ENCODE measurements at places on chromosomes 11 and 22. TPM values are rescaled to one million over a fixed set of nuclear protein-coding genes. Genes with fewer than 3 reads are reported as not detected.

- DNase-seq, result peak; percentile 32
Observed at GRCh38 chr11:96388891-96389719, 607 bp downstream of the CCDC82 start.

DNA sequence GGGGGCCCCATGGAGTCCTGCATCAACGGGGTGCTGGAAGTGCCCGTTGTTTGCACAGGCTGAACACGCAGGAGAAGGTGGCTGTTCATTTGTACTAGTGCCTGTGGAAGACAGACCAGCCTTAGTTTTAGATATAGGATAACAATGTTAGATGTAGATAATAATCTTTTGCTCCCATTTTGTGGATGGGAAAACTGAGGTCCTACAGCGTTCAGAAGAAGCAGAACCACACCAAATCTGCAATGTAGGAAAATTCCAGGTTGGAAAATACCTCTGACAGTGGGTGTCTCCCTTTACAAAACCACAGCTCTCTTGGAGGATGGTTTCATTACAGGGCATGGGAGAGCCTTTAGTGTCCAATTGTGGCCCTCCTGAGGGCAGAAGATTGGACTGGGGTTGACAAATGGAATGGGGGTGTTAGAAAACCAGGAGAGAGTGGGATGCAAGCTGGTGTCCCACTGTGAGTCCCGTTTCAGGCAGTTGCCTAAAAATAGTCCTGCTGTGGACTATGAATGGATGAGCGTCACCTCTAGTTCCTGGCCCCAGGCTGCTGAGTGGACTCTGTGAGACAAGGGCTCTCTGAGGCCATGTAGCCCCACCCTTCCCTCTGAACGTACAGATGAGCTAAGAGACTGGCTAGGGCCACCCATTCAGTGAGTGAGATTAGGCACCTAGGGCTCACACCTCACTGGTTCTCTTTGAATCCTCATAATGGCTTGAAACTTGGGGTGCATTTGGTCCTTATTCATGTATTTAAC lies 508.8 kb downstream of the MN1 start:
- DNase-seq, result no peak

GRCh38 chr11:106998116-106998915 lies 20.0 kb downstream of the GUCY1A2 start:
- DNase-seq, result no peak

DNA sequence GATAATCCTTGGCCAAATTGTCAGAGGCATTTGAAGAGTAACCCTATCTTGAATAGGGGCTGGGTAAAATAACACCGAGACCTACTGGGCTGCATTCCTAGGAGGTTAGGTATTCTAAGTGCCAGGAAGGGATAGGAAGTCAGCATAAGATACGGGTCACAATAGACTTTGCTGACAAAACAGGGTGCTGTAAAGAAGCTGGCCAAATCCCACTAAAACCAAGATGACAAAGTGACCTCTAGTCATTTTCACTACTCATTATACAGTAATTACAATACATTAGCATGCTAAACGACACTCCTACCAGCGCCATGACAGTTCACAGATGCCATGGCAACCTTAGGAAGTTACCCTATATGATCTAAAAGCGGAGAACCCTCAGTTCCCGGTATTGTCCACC lies 964 bp upstream of the REXO2 start:
- no peak for DNase-seq

DNA sequence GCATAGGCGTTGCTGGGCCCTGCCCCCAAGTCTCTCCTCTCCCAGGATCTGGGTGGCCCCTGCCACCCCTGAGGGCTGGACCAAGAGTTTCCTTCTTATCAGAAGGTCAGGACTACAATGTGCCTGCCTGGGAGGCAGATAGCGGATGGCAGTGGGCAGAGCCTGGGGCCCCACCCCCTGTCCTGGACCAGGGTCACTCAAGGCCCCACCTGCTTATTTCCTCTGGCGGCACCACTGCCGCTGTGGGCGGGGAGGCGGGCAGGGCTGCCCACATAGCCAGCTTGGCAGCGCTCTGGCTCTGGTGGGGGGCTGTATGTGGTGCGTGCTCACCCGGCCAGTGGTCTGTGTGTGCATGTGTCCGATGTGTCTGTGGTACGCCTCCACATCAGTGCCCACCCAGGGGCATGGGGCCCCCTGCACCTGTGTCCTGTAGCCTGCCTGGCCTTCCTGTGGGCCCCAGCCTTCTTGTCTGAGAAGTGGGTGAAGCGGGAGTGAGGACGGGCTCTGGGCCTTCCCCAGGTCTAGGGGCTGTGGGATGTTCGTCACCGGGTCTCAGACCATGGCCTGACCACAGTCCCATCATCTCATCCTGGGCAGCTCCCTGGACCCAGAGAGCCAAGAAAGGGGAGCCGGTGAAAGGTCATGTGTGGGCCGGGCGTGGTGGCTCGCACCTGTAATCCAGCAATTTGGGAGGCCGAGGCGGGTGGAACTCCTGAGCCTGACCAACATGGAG lies 3.0 kb downstream of the GAS2L1 start:
- DNase-seq, result peak; percentile 32

DNA sequence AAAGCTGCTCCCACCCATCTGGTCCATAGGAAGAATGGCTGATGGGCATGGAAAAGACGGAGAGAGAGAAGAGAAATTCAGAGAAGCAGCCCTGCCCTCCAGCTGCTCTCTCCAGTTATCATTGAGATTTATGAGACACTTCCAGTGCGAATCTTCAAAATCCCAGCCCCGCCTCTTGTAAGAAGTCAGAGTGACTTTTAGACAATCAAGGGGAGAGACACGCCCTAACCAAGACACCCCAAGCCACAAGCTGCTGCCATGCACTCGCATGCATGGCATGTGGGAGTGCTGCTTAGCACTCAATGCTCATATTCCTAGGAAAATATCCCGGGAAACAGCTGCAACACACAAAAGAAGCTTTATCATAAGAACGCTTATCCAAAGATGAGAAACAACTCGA lies 110.6 kb upstream of the BID start:
- no peak for DNase-seq

The HIKESHI gene
- 50.3 TPM for total RNA-seq

The SERPIND1 gene
- total RNA-seq, result 0.09 TPM

The CYB5R2 gene
- total RNA-seq, result 11.0 TPM

The ACTN3 gene
- not detected for total RNA-seq

The MAP6 gene
- not detected for total RNA-seq

The CDC42EP2 gene
- 3.5 TPM for total RNA-seq

The LRRC32 gene
- total RNA-seq, result 0.20 TPM

All from K562 (cell line).